ENCODE measurements at places on chromosomes 11 and 22.

- no peak for DNase-seq
Observed at GRCh38 chr11:32109138-32109537, 18.3 kb downstream of the RCN1 start.

DNA sequence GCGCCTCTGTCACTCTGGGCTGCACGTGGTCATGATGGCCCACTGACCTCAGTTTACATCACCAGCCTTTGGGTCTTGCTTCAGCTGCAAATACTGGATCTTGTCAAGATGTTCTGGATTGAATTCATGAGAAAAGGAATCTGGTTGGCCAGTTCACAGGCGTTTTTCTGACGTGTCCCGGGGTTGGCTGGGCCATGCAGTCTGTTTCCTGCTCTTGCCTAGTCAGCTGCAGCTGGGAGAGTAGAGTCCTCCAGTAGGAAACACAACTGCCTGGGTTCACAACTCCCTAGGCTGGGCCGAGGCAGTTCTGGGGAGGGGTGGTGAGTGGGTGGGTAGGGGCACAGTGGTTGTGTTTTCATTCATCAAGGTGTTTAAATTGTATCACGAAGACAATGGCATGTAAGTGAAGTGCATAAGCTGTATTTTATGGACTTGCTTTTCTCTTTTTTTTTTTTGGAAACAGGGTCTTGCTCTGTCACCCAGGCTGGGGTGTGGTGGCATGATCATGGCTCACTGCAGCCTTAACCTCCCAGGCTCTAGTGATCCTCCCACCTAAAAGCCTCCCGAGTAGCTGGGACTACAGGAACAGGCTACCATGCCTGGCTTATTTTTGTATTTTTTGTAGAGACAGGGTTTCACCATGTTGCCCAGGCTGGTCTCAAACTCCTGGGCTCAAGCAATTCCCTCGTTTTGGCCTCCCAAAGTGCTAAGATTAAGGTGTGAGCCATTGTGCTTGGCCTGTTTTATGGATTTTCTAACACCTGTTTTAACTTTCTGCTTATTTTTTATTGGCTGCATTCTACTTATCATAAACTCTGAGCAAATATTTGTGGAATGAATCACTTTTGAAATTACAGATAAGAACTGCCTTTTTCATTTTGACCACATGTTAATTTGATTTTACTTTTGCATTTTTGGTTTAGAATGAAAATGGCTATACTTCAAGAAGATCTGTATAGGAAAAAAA lies 54.0 kb upstream of the PITPNB start:
- no peak for DNase-seq

GRCh38 chr22:38417252-38418060 lies 37.5 kb downstream of the KCNJ4 start:
- no peak for DNase-seq

DNA sequence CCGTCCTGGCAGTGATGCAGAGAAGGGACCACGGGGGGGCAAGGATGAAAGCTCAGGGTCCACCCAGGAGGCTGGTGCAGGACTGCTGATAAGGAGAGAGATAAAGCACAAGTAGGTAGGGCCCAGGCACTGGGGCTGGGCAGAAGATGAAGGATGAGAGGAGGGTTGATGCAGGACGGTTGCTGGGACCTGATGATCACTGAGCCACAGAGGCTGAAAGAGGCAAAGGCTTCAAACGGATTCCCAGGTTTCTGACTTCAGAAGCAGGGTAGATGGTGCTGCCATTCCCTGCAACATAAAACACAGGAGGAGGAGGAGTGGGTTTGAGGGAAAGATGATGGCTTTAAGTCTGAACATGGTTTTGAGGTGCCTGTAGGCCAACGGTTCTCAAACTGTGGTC lies 148.5 kb downstream of the TTC17 start:
- DNase-seq, result no peak

DNA sequence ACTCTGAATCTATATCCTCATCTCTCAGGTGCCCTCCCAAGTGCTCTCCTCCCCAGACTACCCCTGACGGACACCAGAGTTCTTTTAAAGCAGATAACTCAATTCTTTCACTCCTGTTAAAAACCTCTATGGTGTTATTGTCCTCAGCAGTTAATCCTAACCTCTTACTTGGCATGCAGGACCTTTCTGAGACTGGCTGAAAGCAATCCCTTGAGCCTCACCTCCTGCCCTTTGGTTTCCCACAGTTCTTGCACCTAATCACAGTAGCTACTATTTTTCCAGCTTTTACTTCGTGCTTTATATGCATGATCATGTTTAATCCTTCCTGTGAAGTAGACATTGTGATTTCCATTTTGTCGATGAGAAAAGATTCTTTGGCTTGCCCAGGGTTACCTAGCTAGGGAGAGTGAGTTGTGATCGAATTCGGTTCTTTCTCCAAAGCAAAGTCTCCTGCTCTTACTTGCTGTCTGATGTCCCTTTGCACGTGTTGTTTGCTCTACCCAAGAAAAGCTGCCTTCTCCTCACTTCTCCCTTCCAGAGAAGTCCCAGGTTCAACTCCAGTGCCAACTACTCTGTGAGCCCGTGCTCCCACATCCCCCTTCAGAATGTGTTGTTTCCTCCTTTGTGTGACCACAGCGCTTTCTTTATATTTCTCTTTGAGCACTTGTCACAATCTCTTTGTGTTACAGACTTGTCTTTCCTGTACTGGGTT lies 2.1 kb downstream of the UBE2L3 start:
- DNase-seq, result no peak

GRCh38 chr11:46120346-46121300 lies 631 bp downstream of the PHF21A start:
- peak; percentile 90 for DNase-seq

- DNase-seq, result peak; percentile 75
Observed at GRCh38 chr11:61972112-61972671, 4.8 kb upstream of the FTH1 start.

DNA sequence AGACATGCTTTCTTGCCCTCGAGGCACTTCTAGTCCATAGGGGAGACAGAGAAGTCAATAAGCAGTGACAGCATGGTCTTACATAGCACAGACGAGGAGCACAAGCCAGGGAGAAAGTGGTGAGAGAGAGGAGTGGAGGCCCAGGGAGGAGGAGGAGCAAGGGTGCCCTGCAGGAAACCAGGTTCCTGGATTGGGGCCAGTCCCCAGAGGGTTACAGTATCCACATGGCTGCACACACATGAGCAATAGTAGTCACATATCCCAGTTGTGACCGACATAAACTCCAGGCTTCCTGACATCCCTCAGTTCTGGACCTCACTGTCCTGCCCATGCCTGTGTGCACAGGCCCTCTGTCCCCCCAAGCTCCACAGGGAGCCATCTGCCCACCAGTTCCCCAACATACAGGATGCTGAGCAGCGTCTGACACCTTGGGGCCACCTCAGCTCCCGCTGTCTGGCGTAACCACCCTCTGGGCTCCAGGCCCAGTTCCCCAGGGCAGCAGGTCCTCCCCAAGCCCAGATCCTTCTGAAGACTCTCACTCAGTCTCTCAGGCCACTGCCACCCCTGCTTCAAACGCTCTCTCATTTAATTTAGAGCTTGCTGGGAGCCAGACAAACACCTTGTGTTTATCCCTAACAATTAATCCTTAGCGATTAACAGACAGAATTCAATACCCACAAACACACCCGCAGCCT lies 53.7 kb downstream of the DSCAML1 start:
- DNase-seq, result no peak

GRCh38 chr22:25057013-25057881 lies 104.7 kb downstream of the KIAA1671 start:
- peak; percentile 34 for DNase-seq

DNA sequence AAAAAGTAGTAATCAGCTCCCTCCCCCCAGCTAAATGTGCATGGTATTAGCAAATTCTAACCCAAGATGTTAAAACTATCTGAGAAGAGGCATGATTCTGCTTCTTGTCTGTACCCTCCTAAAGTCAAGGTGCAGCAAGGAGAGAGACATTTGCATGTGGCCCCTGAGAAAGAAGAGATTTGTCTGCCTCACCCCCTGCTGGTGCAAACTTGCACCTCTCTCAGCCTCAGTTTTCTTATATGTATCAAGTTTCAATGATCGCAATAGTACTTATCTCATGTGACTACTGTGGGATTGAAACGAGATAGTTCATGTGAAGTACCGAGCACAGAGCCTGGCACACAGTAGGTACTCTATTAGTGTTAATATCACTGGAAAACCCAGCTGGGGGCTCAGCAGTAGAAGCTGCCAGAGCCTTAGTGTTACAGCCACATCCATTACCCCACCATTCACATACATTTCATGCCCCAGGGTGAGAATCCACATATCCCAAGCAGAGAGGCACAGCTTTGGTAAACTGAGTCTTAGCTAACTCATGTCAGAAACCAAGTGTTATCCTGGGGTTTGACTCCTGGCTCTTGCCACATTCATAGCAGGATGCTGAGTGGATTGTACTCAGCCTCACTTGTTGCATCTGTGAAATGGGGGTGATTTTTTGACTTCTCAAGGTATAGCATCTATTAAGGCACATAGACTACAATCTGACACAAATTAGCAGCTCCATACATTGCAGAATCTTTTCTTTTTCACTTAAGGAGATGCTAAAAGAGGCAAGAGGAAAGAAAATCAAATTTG lies 24.9 kb downstream of the CD44 start:
- DNase-seq, result no peak

DNA sequence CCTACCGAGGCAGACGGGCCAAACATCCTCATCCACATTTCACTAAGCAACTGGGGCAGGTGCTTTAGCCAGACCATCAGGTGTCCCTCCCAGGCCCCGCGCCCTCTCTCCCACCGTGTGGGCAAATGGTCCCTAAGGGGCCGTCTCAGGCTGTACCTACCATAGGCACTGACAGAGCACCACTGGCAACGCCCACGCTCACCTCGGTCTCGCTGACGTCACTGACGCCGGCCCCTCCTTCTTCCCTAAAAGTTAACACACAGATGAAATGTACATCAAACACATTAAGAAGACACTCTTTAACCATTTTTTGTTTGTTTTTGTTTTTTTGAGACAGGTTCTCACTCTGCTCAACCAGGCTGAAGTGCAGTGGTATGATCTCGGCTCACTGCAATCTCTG lies 9.4 kb downstream of the TTLL1 start:
- DNase-seq, result no peak

GRCh38 chr11:57322256-57323166 lies 2.2 kb downstream of the TNKS1BP1 start:
- peak; percentile 87 for DNase-seq

DNA sequence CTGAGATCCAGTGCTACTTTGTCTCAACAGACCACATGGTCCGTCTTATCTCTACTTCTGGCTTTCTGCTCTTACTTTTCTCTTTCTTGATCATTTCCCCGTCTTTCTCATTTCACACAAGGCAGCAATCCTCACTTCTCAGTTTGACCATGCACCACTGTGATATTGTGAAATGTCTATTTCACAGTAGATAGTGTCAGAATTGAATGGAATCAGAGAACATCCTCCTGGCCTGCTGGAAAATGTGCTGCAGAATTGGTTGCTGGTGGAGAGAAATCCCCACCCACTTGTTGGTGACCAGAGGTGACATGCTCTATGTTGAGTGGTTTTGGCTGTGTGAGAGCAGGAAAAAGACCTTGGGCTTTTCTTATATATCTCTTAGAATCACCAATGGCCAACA lies 57.8 kb upstream of the RCN1 start:
- DNase-seq, result no peak

- DNase-seq, result no peak
Observed at GRCh38 chr11:112785719-112786118, 175.5 kb upstream of the NCAM1 start.

DNA sequence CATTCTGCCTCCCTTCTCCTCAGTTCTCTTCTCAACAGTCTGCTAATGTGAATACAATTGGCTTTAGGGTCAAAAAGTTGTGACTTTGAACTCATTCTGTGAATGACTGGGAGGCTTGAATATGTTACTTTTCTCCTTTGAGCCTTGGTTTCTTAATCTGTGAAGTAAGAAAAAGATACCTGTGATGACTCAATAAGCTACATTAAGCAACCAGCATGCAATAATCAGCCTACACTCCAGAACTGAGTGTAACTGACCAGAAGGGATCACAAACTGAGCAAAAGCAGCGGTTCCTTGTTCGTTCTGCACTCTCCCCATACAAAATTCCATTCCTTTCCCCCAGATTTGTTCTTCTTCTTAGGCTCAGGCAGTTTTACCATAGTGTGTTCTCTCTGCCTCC lies 23.4 kb downstream of the ZNF202 start:
- DNase-seq, result no peak

- DNase-seq, result peak; percentile 54
Observed at GRCh38 chr11:7449211-7449840, 36.0 kb upstream of the OLFML1 start.

DNA sequence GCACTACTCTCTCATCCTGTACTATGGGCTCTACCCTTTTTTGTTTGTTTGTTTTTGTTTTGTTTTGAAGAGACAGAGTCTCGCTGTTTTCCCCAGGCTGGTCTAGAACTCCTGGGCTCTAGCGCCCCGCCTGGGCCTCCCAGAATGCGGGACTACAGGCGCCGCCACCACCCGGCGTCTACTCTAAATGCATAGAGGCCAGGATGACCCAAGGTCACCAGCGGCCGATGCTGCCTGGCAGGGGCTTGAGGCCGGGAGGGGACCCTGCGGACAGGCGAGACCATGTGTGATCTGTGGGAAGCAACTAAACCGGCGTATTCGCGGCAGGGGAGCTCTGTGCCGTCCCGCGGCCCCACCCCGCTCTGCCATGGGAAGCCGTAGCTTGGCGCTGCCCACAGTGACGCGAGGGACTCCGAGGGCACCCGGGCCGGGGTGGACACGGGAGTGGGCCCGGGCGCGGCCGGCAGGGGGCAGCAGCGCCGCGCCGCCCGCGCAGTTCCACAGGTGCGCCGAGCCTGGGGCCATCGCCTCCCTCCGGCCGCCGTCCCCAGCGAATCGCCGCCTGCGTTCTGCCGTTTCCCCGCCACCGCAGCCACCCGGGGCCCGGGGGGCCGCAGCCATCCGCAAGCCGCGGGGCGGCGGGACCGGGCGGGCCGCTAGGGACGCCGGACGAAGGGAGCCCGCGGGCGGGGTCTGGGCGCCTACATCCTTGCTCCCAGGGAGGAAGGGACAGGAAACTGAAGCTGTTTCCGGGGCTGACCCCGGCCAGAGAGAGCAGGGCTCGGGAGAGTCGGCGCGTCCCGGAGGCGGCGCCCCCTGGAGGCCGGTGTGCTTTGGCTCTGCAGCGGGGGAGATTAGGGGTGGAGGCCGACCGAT lies 12.3 kb upstream of the HDHD5 start:
- peak; percentile 88 for DNase-seq

- DNase-seq, result no peak
Observed at GRCh38 chr11:65577756-65578109, 1.9 kb downstream of the EHBP1L1 start.

DNA sequence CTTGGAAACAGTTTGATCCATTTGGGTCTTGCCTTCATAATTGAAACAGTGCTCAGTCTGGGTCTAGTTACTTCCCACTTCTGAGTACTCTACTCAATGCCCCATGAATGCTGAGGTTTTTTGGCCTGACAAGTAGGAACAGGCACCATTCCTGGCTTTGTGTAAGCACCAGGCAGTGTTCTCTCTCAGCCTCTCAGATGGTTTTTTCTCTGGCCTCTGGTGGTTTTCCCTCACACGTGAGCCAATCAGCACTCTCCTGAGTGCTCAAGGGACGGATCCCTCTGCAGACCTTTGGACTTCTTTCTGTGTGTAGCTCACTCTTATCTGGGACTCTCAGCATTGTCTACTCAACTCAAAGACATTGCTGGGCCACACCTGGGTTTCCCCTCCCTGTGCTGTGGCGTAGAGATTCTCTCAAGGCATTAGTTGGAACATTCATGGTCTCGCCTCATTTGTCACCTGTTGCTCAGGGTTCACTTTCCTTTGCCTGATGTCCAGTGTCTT lies 21.3 kb downstream of the SIK2 start:
- DNase-seq, result no peak

All from SW480 (cell line).